ENCODE measurements at places on chromosomes 7 and 10.
A peak's percentile ranks its signal among the peaks of the same experiment; 100 is the strongest.

GRCh38 chr7:39934132-39934531 is 15.9 kb upstream of the CDK13 start:
- no peak for DNase-seq

DNA sequence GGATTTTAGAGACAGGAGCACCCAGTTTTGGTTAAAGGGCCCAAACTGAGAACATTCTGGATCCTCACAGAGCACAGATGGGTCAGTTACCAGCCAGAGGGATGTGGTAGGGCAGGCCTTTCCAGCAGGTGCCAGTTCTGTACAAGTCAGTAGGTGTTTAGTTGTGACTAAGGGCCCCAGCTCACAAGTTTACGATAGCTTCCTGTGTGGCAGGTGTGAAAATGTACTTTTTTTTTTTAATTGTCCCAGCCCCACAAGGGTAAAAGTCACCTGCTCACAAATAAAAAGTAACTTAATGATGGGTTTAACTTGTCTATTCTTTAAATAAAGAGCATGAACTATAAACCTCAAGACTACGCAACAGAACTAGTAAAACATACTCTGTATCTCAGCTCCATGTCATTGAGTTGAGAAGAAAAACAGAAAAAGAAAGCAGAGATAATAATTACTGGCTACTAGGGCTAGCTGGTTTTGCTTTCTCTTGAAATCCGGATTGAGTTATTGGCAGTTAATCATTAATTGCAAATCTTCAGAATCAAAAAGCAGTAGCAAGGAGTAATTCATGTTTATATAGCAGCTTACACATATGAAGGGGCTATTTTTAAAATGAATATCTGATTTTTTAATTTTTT is 15.4 kb downstream of the NFE2L3 start:
- DNase-seq = peak; percentile 44

DNA sequence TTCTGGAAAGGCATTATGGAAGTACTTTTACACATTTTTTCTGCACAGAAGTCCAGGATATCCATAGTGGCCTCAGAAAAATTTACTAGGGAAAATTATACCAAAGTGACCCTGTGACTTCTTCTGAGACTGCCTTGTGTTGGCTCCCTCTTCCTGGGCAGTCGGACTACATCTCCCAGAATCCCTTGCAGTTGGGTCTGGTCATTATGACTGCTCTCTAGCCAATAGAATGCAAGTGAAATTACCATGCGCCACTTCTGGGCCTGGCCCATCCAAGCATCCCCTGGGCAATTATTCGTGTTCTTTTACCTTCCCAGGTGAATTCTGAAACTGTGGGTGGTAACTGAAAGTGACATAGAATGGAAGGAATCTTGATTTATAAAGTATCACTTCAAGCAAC is 430.9 kb downstream of the ACTR3B start:
- DNase-seq = no peak

DNA sequence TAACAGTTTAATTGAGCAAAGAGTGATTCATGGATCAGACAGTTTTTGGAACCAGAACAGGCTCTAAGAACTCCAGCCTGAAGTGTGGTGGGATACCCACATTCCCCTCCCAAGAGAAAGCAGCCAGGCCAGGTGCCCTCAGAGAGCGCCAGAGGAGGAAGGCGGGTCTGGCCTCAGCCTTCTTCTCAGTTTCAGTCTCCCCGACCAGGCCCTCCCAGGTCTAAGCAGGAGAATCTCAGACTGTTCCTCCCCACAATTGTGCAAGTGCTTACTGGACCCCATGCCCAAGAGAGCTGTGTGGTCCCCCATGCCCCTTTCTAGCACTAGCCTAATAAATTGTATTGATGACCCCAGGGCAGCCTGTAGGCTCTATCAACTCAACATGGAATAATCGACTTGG is 25.6 kb downstream of the PPIF start:
- DNase-seq = no peak

- no peak for DNase-seq
Observed at GRCh38 chr10:95413588-95413987, 122.8 kb upstream of the PDLIM1 start.

GRCh38 chr7:47830015-47830414 is 118.3 kb downstream of the PKD1L1 start:
- no peak for DNase-seq

DNA sequence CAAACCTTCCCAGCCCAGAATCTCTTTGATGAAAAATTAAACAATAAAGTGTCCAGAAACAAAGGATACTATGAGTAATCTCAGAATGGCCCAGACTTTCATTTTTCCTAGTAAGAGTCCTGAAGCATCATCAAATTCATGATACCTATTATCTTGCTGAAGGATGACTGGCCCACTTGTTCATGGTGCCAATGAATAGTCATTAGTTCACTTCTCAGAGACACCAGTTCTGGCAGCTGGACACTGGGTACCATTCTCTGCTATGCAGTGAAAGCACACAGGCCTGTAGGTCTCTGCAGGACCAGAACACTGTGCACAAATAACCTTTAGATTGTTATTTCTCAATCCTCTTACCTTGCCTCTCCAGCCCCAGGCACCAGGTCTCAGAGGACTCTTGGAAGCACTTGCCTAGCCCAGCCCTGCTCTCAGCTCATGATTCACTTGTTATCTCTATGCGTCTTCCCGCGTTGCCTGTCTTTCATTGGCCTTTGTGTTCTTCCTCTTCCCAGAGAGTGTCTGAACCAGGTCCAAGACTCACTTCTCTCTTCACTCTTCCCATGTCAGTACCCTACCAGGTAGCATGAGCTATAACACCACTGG is 98.1 kb upstream of the AGBL3 start:
- DNase-seq = no peak

GRCh38 chr10:68832601-68833000 is 5.3 kb downstream of the STOX1 start:
- DNase-seq = no peak

GRCh38 chr7:39547336-39547735 is 18.9 kb upstream of the YAE1 start:
- no peak for DNase-seq

DNA sequence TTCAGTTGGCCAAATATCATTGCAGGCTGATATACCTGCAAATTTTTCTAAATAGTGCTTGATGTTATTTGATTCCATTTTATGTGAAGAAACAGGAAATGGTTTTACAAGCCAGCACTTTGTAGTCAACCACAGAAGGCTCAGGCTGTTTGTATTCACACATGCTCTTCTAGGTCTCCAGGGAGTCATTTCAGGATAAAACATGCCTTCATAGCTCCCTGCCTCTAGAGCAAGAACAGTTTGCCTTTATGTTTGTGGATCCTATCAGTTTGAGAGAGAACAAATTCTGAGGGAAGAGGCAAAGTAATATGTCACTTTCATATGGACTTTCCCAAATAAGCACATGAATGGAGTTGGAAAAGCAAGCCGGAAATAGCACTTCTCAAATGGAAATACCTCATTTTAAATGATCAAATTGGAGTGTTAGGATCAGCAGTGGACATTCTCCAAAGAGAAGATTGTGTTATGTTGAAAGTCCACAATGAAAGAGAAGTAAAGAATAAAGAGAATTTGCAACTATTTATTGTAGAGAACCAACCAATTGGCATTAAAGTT is 277.6 kb downstream of the KCND2 start:
- no peak for DNase-seq

GRCh38 chr7:18566829-18567228 is 71.3 kb downstream of the HDAC9 start:
- peak; percentile 44 for DNase-seq

DNA sequence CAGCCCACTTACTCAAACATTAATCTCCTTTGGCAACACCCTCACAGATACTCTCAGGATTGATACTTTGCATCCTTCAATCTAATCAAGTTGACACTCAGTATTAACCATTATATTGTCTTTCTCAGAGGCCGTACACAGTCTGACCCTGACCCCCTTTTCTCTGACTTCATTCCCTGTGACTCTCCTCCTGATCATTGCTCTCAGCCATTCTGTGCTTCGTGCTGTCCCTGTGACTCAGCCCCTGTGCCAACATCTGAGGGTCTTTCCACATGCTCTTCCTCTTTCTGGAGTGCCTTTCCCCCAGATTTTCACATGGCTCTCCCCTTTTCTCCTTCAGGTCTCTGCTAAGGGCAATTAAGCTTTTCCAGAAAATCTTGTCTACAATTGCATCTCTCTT is 289.0 kb upstream of the PHYHIPL start:
- DNase-seq = no peak

DNA sequence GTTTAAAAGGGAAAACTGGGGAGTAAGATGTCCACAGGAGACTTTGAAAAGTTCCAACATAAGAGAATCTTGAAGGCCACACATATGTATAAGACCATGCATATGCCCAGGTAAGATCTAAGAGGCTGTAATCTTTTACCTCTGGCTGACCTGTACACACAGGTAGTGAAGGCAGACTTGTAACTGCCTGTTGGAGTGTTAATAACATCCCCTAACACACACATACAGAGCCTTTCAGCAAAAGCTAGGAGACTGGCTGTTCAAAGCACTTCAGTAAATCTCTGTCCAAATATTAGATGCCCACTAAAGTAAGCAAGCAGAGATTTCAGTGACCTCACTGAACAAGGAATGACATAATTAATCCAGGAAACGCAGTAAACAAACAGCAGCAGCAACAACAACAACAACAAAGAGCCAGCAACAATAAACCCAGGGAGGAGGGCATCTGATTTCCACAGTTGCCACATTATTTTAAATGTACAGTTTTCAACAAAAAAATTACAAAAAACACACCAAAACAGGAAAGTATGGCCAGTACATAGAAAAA is 15.0 kb downstream of the CYP51A1 start:
- DNase-seq = no peak

DNA sequence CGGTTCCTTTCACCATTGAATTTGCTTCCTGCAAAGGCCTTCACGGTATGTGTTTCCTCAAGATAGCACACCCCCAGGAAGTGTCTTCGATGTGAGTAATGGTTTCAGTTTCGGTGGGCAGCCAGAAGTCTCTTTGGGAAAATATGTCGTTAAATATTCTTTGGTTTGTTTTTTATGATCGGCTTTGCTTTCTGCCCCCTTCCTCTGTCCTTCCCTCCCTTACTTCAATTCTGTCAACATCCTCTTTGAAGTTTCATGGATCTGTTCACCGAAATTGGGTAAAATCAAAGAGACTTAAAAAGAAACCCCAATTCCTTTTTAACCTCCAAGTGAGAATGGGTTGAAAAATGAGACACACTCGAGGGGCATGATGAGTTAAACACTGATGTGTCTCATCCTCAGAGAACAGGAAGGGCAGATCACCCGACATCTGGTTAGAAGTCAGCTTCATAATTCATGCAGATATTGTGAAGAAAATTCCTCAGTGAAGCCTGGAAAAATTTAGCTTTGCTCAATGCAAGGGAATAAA is 170.8 kb upstream of the HABP2 start:
- DNase-seq = no peak

- DNase-seq = no peak
Observed at GRCh38 chr10:120131183-120131582, 238.7 kb downstream of the SEC23IP start.

DNA sequence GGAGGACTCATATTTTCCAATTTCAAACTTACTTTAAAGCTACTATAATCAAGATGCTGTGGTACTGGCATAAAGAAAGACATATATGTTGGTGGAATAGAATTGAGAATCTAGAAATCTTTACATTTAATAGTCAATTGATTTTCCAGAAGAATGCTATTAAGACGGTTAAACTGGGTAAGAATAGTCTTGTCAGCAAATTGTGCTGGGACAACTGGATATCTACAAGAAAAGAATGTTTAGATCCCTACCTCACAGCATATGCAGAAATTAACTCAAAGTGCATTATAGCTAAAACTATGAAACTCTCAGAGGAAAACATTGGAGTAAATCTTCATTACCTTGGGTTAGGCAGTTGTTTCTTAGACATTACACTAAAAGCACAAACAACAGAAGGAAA is 203.3 kb downstream of the SDK1 start:
- no peak for DNase-seq

- DNase-seq = no peak
Observed at GRCh38 chr7:131493581-131493980, 62.8 kb downstream of the PODXL start.

DNA sequence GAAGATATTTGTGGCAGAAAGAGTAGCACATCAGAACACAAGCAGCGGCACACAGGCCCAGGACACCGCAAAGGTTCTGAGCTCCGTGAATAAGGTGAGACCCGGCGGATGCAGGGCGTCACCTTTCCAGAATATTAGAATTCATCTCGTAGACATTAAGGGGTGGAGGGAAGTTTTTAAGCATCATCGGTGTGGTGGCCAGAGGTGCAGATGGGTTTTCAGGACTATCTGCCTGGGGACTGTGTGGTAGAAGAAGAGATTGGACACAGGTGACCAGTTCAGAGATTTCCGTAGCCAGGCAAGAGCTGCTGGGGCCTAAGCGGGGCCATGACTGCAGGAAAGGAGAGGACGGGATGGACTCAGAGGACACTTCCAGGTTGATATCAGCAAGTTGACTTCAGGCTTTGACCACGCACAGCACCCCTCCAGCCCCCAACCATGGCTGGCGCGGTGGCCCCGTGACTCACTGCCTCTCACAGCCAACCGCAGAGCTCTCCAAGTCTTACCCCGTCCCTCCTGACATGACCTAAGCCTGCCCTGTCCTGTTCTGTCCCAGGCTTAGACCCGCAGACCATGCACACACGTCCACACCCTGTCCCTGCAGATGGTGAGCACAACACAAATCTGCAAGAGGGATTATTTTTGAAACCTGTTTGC is 97.2 kb downstream of the OAT start:
- no peak for DNase-seq

- no peak for DNase-seq
Observed at GRCh38 chr10:16470747-16471146, 33.9 kb downstream of the PTER start.

- DNase-seq = no peak
Observed at GRCh38 chr10:125396676-125397075, 236.3 kb upstream of the CTBP2 start.

GRCh38 chr7:79298145-79298760 is 155.2 kb downstream of the MAGI2 start:
- DNase-seq = peak; percentile 22

DNA sequence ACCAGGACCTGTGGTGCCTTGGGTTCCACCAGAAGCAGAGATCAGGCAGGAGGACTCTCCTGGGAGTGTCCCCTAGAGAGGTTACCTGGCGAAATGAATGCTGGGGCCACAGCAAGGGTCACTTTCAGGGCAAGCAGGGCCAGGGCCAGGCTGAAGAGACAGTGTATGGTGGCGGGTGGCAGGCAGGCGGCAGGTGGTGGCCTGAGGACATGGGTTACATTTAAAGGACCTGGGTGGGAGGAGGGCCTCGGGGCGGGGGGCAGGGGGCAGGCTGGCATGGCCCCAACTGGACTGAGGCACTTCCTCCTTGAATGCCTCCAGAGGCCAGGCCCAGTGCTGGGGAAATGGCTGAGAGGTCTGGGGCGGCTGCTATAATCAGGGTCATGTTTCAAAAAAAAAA is 14.7 kb upstream of the TBRG4 start:
- no peak for DNase-seq

- no peak for DNase-seq
Observed at GRCh38 chr10:57696641-57697040, 571.1 kb downstream of the IPMK start.

GRCh38 chr10:130207205-130207604 is 71.0 kb downstream of the GLRX3 start:
- no peak for DNase-seq

- DNase-seq = no peak
Observed at GRCh38 chr10:79425074-79425532, 20.3 kb downstream of the ZCCHC24 start.
